ENCODE measurements at places on chromosomes 1 and 21. TPM values are rescaled to one million over a fixed set of nuclear protein-coding genes. Genes with fewer than 3 reads are reported as not detected.

DNA sequence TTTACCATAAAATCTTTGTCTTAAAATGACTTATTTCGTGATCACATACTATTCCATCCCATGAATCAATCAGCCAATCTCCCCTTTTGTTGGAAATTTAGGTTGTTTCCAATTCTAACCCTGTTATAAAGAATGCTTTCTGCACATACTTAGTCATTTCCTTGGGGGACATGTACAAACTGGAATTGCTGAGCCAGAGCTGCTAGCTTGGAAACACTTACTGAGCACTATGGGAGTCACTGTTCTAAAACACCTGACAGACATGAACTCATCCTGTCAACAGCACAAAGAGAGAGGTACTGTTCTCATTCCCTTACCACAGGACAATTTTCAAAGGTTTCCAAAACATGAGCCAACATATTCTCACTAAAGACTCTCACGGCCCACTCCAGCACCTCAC, 32.1 kb downstream of the AK2 start:
- no peak for DNase-seq

The PM20D1 gene
- 0.67 TPM for total RNA-seq

- DNase-seq: peak; percentile 92
Observed at GRCh38 chr1:154627257-154628120, 19.5 kb upstream of the ADAR start.

DNA sequence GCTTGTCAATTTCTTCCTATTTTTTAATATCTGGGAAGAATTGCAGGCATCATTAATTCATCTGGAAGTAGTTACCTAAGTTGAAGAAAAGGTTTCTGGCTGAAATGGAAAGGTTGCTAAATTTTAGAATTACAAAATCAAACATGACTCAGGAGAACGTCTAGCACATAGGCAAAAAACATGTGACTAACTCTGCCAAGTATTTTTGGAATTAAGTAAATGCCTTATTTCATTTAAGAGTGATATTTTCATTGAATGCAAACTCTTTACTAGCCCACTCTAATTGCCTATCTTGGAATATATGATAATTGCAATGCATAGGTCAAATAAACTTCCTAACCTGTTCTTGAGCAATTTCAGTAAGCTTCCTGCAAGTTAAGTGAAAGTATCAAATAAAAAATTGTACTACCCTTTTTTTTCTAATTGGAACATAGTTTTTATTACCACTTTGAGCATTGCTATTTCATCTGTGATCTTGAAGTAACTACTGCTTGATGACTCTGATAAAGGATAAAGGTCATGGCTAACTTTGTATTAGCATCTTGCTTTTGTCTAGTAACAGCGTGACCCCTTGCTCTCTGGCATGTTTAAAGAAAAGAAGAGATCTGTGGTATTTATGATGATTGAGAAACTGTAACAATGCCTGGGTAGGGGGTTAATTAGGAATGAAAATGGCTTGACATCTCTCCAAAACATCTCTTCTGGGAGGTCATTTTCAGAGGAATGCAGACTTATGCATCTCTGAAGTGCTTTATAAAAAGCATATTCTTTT, 208.3 kb upstream of the NCAM2 start:
- no peak for DNase-seq

DNA sequence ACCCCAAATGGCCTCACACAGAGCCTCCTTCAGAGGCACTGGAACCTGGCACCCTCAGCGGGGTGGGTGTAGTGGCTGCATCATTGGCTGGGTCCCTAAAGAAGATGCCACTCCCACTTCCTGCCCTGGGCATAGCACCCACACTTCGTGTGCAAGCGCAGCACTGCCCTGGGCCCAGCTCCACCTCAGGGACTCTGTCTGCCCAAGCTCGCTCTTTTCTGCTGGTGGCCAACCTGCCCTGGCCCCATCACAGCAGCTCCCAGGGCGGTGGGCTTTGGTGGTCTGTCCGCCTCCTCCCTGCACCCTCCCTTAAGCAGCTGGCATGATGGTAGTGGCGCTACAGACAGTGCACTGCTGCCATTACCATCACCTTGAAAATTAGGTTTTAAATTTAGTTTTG, 829.3 kb upstream of the BRINP3 start:
- no peak for DNase-seq

DNA sequence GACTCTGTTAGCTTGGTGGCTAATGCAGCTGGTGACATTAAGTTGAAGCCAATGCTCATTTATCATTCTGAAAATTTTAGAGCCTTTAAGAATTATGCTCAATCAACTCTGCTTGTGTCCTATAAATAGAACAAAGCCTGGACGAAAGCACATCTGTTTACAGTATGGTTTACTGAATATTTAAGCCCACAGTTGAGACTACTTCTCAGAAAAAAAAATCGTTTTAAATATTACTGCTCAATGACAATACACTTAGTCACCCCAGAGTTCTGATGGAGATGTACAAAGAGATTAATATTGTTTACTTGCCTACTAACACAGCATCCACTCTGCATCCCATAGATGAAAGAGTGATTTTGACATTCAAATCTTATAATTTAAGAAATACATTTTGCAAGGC, 79.6 kb downstream of the NEGR1 start:
- no peak for DNase-seq

- DNase-seq: no peak
Observed at GRCh38 chr1:55234016-55234415, 18.9 kb upstream of the USP24 start.

DNA sequence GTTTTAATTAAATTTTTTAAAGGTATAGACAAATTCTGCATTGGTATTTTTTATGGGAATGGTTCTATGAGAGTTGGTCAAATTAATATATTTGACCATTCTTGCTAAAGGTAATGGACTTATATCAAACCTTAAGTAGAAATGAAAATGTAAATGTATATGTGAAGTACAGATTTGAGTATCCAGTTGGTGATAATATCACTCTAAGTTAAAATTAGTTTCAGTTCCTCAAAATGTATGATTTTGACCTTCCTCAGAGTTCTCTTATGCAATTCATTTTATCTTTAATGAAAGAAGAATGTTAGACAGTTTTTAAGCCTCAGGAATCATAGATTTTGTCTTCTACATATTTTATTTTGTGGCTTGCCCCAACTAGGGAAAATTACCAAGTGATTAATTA, 1291.5 kb upstream of the B3GALT2 start:
- no peak for DNase-seq

The DPT gene
- 2.7 TPM for total RNA-seq

- DNase-seq: no peak
Observed at GRCh38 chr1:158323866-158324265, 7.5 kb downstream of the CD1B start.

The NHLH2 gene
- total RNA-seq: not detected
